ENCODE measurements at places on chromosomes 1 and 21. TPM values are rescaled to one million over a fixed set of nuclear protein-coding genes. Genes with fewer than 3 reads are reported as not detected.
A peak's percentile ranks its signal among the peaks of the same experiment; 100 is the strongest.

Gene OPRD1
- total RNA-seq = not detected

Gene GJA8
- not detected for total RNA-seq

Gene TNFAIP8L2
- total RNA-seq = 20.0 TPM

- DNase-seq = peak; percentile 54
- H3K4me1 ChIP-seq = peaks cover 26% of the 10 kb centered on the region
Measured at GRCh38 chr1:192805832-192806323, 3.0 kb upstream of the RGS2 start.

GRCh38 chr21:28156590-28156989 is 836.1 kb downstream of the LTN1 start:
- no peaks in the 10 kb centered on the region for H3K36me3 ChIP-seq
- H3K27me3 ChIP-seq = no peaks in the 10 kb centered on the region
- no peak overlapping the region for H3K4me3 ChIP-seq
- H3K4me1 ChIP-seq = no peaks in the 10 kb centered on the region

DNA sequence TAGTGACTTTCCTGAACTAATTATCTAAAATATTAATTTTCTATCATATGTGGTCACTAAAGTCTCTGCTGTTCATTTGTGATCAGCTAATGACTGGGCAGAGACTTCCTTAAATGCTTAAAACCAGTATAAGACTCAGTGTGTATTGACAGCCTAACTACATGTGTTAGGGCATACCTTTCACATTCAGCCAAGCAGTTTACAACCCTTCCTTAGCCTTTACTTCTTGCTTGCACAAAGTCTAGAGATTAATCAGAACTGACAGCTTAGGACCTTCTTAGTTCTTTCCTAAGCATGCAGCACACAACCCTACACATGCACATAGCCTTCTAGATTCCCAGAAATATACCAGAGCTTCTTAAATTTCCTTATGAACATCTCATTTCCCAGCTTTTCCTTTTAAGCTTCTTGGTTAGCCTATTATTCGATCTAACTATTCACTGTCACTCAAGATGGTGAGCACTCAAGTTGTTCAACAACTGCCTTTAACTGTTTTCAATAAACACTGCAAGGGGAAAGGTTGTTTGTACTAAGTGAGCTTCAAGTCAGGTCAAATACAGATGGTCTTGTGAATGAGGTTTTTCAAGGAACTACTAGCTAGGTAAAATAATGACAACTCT is 13.4 kb downstream of the EYA3 start:
- DNase-seq = no peak
- H3K4me1 ChIP-seq = peaks cover 14% of the 10 kb centered on the region
- peaks cover 17% of the 10 kb centered on the region for H3K36me3 ChIP-seq
- H3K27ac ChIP-seq = no peak overlapping the region
- no peaks in the 10 kb centered on the region for H3K27me3 ChIP-seq

- peak overlapping the region; percentile 94 for H3K27ac ChIP-seq
- H3K4me3 ChIP-seq = peak overlapping the region; percentile 52
- peak; percentile 78 for DNase-seq
- peaks cover 49% of the 10 kb centered on the region for H3K4me1 ChIP-seq
Measured at GRCh38 chr1:116826818-116827606, 72.8 kb downstream of the CD2 start.

- H3K4me3 ChIP-seq = no peak overlapping the region
- H3K27me3 ChIP-seq = peaks cover 55% of the 10 kb centered on the region
- H3K27ac ChIP-seq = no peak overlapping the region
- H3K4me1 ChIP-seq = peaks cover 18% of the 10 kb centered on the region
- DNase-seq = no peak
Measured at GRCh38 chr1:112504001-112504660, 4.6 kb upstream of the WNT2B start.

Gene ERICH3
- not detected for total RNA-seq
